ENCODE measurements at places on chromosomes 1 and 21.

- DNase-seq, result peak; percentile 34
Observed at GRCh38 chr1:9196129-9197040, 38.2 kb upstream of the H6PD start.

DNA sequence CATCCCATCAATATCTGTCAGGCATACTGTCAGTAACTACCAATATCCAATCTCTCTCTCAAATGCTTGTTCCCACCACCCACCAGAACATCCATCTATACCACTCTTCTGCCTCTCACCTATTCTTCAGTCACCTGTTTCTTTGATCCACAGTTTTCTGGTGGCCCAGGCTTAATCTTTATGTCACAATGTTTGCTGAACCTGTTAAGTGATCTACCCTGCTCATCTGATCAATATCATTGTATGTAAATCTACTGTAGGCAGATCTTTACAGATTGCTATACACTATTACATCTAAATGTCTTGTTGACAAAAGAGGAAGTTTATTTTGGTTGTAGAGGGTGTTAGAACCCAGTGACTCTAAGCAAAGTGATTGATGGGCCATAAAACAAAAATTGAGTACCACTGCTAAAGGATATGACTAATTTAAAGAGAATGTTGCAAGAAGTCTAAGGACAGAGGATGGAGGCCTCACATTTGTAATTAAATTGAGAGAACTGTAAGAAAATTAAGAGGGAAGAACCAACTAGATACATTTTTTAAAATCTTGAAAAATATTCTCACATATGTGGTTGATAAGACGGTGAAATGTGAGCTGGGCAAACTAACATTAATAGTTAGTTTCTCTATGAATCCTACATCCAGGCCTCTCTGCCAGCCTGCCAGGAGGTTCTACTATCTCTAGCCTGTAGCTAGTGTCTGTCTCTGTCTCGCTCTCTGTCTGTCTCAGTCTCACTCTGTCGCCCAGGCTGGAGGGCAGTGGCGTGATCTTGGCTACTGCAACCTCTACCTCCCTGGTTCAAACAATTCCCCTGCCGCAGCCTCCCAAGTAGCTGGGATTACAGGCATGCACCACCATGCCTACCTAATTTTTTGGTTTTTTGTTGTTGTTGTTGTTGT, 34.1 kb downstream of the EGLN1 start:
- no peak for DNase-seq

DNA sequence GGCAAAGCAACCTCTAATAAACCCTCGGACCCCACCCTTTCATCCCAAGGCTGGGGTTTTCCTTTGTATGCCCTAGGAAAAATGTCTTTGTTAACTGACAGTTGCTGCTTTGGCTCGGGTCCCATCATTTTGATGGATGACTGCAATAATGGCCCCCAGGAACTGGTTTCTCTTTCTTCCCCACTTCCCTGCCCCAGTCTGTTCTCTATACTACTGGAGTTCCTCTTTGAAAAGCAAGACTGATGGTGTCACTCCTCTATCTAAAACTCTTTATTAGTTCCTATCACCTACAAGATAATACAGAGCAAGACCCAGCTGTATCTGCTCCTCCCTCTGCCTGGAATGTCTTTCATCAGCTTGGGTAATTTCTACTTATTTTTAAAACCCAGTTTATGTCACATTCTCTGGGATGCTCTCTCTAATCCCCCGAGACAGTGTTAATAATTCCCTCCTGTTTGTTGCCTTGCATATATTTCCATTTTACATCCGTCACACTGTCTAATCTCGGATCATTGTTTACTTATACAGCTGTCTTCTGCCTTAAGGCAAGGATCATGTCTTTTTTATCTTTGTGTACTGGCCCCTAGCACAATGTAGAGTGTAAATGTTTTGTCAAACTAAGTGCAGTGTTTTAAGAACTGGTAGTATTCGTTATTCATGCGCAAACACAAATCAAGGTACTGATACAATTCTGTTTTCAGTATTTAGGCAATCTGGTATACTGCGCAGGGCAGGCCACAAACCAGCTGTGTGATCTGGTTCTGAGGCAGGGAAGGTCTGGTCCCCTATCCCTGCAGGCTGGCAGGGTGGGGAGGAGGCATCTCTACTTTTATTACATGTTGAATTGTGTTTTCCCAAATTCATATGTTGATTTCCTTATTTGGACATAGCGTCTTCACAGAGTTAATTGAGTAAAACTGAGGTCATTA, 16.1 kb downstream of the SLAMF1 start:
- DNase-seq, result no peak

DNA sequence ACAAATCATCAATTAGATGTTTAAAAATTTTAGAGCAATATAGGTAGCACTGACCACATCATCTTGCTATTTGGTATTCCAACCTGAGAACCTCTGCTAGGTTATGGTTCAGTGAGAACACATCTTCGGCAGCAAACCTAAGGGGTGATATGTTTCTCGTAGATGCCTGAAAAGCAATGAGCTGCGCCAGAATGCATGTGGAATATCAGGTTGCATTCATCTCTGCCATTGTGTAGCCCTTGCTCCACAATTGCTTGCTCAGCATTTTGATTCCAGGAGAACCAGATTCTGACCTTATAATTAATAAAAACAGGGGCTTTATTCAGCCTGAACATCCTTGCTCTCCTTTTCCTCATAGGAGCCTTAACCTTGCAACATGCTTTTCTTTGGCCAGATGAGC, 408.1 kb downstream of the USH2A start:
- no peak for DNase-seq

DNA sequence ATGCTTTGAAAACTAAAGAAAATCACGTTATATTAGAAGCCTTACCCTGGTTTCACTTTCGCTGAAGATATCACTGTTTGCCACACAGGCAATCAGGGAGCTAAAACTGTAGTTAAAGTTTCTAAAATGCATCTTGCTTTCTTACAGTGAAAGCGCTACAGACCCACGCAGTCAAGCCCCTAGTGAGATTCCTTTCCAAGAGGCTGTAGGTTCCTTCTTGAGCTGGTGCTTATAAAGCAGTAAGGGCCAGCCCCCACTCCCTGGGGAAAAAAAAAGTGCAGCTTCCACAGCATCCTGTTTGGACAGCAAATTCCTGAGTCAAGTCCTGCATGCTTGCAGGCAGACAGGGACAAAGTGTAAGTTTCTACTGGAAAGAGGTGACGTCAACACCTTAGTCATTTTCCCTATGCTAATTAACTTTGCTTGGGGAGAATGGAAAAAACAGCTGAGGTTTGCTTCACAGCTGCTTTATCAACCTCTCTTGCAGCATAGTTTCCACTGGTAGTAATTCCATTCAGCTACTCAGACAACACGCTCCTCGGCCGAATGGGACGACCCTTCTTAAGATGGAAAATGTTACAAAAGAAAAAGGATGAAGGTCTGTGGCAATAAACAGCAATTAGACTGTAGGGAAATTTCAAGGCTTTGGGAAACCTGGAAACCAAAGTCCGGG, 14.7 kb upstream of the KCNE1 start:
- DNase-seq, result no peak

- DNase-seq, result no peak
Observed at GRCh38 chr1:114482585-114482984, 28.4 kb downstream of the TRIM33 start.

DNA sequence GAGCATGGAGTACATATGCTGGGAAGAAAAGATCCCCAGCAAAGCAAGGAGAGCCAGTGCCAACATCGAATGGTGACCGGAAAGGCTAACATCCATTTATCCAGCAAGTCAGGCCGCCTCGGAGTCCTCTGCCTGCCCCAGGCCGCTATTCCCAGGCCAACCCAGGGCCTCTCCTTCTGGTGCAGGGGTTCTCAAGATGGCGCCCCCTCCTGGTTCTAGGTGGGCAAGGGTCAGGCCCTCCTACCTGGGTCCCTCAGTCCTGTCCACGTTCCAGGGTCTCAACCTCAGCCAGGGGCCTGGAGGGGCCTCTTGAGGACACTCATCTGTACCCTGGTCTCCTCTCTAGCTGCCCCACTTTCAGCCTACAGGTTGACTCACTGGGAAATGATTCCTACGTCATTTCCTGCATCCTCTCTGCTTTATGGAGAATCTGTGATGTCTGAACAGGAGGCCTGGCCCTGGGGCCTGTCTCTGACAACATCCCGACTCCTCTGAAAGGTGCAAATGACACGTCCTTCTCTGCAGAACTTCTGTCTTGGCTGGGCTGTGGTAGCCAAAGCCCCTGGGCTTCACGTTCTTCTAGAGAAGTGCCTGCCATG, 145.3 kb downstream of the PSMG1 start:
- no peak for DNase-seq

GRCh38 chr21:42614811-42615351, 38.5 kb upstream of the PDE9A start:
- DNase-seq, result no peak

DNA sequence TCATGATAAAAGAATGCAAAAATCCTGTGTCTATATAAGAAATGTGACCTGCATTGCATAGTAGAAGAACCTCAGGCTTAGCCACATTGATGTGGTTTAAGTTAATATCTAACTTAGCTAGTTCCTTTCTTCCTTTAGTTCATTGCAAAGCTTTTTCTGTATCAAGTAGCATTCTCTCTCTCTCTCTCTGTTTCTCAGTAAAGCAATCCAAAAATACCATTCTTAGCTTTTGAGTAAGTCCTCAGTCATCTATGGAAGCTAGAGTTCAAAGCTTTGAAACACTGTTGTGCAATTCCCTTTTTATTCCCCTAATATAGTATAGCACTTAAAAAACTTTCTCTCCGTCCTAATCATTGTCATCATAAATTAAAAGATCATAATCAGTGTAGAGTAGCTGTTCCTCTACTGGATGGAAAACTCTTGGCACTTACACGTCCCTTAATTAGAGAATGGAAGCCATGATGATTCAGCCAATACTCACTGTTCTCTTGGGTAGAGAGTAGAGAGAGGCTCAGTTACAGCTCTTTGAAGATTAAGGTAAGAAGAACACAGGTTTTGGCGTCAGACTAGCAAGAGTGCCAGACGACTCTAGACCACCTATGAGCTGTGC, 350.3 kb upstream of the LYPLAL1 start:
- DNase-seq, result no peak

GRCh38 chr1:218211241-218211640, 73.9 kb upstream of the RRP15 start:
- no peak for DNase-seq

DNA sequence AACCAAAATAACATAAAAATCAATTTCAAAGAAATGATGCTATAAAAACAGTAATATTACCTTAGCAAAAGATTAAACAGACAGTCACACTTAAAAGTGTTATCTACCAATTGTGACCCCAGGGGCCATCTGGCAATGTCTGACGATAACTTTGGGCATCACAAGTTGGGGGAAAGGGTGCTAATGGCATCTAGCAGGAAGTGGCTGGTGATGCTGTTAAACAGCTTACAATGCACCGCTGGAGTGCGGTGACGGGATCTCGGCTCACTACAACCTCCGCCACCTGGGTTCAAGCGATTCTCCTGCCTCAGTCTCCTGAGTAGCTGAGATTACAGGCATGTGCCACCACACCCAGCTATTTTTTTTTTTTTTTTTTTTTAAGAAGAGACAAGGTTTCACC, 27.6 kb downstream of the NUP133 start:
- no peak for DNase-seq

DNA sequence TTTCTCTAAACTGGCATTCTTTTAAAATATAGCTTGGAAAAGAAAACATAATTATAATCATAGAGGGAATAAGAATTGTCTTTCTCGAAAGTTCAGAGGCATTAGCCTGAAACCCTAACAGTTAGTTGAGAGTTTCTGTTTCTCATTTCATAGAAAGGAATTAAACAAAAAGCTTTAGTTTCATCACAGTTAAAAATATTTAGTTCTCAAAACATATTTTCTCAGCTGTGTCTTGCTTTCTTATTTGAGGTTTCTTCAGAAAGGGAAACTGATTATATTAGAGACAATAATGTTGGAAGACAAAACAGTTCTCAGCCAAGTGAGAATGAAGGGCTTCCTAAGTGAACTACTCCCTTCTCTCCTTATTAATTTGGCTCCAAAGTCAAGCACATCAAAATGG, 75.4 kb upstream of the C1orf105 start:
- no peak for DNase-seq

GRCh38 chr1:192610112-192610889, 25.6 kb upstream of the RGS13 start:
- DNase-seq, result no peak

DNA sequence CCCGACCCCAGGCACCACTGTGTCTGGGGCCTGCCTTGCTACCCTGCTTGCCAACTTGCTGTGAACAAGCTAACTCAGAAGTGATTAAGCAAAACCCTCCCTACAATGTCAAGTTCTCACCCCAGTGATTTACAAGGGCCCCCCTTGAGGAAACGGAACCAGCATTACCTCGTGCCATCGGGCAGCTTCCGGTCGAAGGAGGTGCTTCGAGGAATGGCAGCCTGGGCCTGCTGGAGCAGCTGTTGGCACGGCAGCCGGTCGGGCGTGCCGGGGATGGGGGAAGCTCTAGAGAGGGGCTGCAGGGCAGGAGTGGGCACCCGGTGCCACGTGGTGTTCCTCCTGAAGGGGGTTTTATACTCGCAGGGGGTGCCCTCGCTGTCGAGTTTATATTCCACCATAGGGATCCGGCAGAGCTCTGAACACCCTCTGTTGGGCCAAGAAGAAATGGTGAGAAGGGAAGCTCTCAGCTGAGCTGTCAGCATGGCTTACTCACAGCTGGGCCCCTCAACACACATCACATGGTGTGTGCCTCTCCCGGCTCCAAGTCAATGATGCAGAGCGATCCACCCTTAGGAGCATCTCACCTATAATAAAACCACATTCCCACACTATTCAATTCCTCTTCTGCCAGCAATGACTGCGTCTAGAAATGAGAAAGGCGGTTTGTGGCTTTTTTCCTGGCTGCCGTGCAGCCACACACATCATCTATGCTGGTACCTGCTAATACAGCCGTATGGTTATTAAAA, 184.4 kb downstream of the SIPA1L2 start:
- DNase-seq, result no peak

GRCh38 chr1:66357021-66357420, 176.9 kb upstream of the SGIP1 start:
- DNase-seq, result no peak

DNA sequence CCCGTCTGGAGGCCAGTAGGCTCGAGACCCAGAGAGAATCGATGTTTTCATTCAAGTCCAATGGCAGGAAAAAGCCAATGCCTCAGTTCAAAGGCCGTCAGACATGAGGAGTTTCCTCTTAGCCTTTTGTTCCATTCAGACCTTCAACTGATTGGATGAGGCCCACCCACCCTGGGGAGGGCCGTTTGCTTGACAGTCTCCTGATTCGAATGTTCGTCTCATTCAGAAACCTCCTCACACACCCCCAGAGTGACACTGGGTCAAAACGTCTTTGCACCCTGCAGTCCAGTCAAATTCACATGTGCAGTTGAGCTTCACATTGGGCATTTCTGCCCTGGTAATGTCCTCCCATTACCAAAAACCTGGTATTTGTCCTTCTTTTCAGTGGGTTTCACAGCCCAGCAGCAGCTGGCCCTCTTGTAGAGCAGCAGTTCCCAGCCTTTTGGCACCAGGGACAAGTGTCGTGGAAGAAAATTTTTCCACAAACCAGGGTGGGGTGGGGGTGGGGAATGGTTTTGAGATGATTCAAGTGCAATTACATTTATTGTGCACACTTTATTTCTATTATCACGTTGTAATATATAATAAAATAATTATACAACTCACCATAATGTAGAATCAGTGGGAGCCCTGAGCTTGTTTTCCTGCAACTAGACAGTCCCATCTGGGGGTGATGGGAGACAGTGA, 40.1 kb downstream of the RSPH1 start:
- DNase-seq, result no peak

All from activated CD4-positive, CD25-positive, alpha-beta regulatory T cell (primary cell).